Left ventricle myocardium superior (tissue), 1 donor: ENCODE measurements at places on chromosomes 5 and 9. TPM values are rescaled to one million over a fixed set of nuclear protein-coding genes. Genes with fewer than 3 reads are reported as not detected.

Gene STC2
- total RNA-seq: 6.8 TPM

Gene PIP5KL1
- not detected for total RNA-seq

Gene FYB1
- 5.8 TPM for total RNA-seq

Gene NDOR1
- 5.7 TPM for total RNA-seq

Gene TAF11L12
- not detected for total RNA-seq

DNA sequence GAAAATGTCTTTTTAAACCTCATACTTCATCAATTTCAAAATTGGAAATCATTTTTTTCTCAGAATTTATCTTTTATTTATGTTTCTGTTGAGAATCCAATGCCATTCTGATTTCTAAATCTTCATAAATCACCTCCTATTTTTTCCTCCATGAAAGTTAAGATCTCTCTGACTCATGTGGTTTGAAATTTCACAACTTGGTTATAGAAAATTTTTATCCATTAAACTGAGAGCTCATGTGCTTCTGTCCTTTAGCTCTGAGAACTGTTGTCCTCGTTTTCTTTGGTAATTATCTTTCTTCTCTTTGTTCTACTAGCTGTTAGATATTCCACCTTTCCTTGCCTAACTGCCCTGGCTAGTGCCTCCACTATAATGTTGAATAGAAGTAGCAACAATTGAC, 1.5 kb upstream of the RNF180 start:
- DNase-seq: no peak

GRCh38 chr9:20378851-20379250, 243.4 kb downstream of the MLLT3 start:
- DNase-seq: no peak

GRCh38 chr5:40273936-40274335, 405.8 kb upstream of the PTGER4 start:
- no peak for DNase-seq

- peak; percentile 57 for DNase-seq
Observed at GRCh38 chr9:123725389-123725788, 204.5 kb downstream of the DENND1A start.

- DNase-seq: no peak
Observed at GRCh38 chr5:111069839-111070238, 1.7 kb upstream of the TSLP start.
